Right atrium auricular region (tissue), 2 donors: ENCODE measurements at places on chromosomes 2 and 18. TPM values are rescaled to one million over a fixed set of nuclear protein-coding genes. Genes with fewer than 3 reads are reported as not detected.
A peak's percentile ranks its signal among the peaks of the same experiment; 100 is the strongest.

- no peak overlapping the region for H3K4me3 ChIP-seq
- H3K27me3 ChIP-seq, result no peaks in the 10 kb centered on the region
- H3K27ac ChIP-seq, result no peak overlapping the region
- H3K36me3 ChIP-seq, result no peaks in the 10 kb centered on the region
Measured at GRCh38 chr18:64742898-64743297, 594.0 kb upstream of the LINC00305 start.

- H3K27me3 ChIP-seq, result no peaks in the 10 kb centered on the region
- H3K4me3 ChIP-seq, result no peak overlapping the region
- H3K27ac ChIP-seq, result no peak overlapping the region
- H3K4me1 ChIP-seq, result no peaks in the 10 kb centered on the region
Measured at GRCh38 chr18:8754995-8755960, 49.9 kb downstream of the MTCL1 start.

DNA sequence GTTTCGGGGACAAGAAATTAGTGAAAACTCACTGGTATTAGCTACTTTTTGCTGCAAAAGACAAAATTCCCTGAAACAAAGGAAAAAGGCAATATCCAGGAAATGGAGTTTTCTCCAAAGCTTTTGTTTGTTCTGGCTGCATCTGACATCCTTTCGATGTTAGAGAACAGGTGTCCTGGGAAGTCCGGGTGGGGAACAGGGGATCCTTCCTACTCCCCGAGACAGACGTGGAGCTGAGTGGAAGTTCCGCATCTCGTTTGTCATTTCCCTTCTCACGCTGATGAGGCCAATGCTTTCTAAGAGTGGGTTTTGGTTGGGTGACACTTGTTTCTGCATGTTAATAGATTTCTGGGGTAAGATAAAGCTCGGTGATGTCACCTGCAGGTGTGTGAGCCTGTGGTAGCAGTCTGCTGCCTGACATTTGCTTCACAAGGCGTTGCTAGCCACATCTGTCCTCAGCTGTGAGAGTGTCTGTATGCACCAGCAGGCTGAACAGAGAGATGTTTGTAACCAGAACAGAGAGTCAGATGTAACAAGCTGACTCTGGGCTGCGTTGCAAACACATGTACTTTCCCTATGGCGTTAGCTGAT is 125.9 kb downstream of the ACOXL start:
- H3K4me1 ChIP-seq, result no peaks in the 10 kb centered on the region
- no peaks in the 10 kb centered on the region for H3K27me3 ChIP-seq
- H3K27ac ChIP-seq, result no peak overlapping the region
- DNase-seq, result no peak
- no peak overlapping the region for H3K4me3 ChIP-seq

DNA sequence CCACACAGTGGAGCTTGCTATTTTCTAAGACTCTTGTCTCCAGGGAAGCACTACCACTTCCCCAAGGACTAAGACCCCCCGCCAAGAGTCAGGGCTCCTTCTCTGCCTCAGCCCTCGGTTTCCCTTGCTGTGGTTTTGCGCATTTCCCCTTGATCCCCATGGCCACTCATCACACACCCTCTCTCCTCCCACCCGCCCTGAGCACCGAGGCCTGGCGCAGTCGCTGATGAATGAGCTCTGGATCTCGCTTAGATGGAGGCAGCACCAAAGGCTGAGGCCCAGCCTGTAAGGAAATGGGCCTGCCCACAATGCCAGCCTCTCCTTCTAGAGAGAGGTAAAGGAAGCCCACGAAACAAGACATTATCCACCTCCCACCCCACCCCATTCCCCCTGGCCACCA is 96.9 kb downstream of the TNS1 start:
- H3K27me3 ChIP-seq, result no peaks in the 10 kb centered on the region
- peaks cover 100% of the 10 kb centered on the region for H3K4me1 ChIP-seq
- no peak overlapping the region for H3K4me3 ChIP-seq
- DNase-seq, result no peak
- H3K36me3 ChIP-seq, result peaks cover 32% of the 10 kb centered on the region
- H3K27ac ChIP-seq, result peak overlapping the region; percentile 96

GRCh38 chr2:111688482-111688881 is 195.5 kb downstream of the ANAPC1 start:
- H3K36me3 ChIP-seq, result no peaks in the 10 kb centered on the region
- no peak for DNase-seq
- no peak overlapping the region for H3K27ac ChIP-seq

DNA sequence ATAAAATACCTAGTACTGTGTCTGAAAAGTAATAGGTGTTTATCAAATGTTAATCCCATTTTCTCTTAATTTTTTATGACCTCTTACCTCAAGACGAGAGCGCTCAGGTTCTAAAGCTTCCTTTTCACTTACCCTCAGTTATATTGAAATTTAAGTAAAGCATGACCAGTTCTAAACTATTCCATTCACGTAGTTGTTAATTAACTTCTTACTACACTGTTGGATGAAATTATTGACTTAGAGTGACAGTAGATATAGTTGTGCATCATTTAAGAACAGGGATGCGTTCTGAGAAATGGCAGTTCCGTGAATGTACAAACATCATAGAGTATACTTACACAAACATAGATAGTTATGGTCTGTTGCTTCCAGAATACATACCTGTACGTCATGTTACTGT is 20.1 kb upstream of the HTR2B start:
- H3K36me3 ChIP-seq, result peaks cover 33% of the 10 kb centered on the region
- no peaks in the 10 kb centered on the region for H3K27me3 ChIP-seq
- no peak for DNase-seq
- H3K4me1 ChIP-seq, result no peaks in the 10 kb centered on the region
- no peak overlapping the region for H3K4me3 ChIP-seq

NEU4 gene
- not detected for total RNA-seq

CCDC195 gene
- not detected for total RNA-seq

OR6B2 gene
- not detected for total RNA-seq

MREG gene
- 0.41 TPM for total RNA-seq

LRRTM1 gene
- total RNA-seq, result 0.31 TPM

CNGA3 gene
- not detected for total RNA-seq

TTC32 gene
- 3.7 TPM for total RNA-seq
